ENCODE measurements at places on chromosomes 11 and 22. TPM values are rescaled to one million over a fixed set of nuclear protein-coding genes. Genes with fewer than 3 reads are reported as not detected.
A peak's percentile ranks its signal among the peaks of the same experiment; 100 is the strongest.

DNA sequence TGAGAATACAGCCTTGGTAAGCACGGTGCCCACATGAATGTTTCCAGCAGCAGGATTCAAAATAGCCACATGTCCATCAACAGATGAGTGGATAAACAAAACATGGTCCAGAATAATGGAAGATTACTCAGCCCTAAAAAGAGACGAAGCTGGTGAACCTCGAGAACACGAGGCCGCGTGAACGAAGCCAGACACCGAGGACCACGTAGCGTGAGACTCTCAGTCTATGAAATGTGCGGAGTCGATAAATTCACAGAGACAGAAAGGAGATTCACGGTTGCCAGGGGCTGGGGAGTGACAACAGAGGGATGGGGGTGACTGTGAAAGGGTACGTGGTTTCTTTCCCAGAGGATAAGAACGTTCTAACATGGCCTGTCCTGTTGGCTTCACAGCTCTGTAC lies 2.9 kb upstream of the ASCL2 start:
- DNase-seq: no peak

DNA sequence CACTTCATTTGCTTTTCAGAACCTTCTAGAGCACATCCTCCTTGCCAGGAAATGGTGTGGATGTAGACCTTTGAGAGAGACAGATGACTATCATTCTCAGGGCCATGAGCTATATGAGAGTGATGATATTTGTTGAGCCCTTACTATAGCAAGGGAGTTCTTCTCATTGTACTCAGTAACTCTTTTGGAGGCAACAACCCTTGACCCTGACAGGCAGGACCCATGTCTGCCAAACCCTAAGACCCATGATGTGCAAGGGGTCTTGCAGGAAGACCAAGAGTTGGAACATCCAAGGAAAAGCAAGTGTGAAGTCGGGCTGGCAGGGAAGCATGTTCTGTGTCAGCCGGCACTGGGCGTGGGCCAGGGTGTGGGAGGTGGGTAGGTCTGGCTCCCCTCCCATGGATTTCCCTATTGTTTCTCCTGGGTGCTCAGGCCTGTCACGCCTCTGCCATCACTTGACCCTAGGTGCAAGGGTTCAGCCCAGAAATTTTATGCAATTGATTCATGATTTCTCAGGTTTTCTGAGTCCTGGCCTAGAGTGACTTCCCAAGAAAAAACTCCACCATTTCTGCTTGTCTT lies 1.2 kb downstream of the FOLR3 start:
- no peak for DNase-seq

GRCh38 chr22:28983788-28984441 lies 77.7 kb downstream of the C22orf31 start:
- DNase-seq: no peak

DNA sequence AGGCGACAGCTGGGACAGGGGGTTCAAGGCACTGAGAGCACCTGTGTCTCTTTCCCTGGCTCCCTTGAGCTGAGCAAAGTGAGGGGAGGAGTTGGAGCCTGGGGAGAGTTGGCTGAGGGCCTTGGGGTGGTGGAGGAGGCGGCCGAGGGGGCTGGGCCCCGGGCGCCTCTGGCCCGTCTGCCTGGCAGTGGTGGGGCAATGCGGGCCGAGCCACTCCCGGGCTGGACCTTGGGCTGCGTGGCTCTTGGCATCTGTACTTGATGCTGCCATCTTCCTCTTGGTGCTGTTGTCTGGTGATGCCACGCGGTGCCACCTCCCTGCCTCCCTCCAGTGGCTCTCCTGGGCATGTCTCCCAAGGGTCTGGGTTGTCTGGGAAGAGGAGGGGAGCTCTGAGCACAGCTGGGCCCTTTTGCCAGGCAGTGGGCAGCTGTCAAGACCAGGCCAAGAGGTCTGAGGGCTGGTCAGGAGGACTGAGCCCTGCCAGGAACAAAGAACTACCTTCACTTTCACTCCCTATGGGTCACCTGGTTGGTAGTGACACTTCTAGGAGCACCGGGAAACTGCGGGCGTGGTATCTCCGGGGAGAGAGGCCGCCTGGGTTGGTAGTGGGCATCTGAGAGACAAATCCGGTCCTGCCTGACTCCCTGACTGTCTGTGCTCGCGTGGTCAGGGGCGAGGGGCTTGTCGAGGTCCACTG lies 1.3 kb downstream of the GRIK4 start:
- DNase-seq: no peak

DNA sequence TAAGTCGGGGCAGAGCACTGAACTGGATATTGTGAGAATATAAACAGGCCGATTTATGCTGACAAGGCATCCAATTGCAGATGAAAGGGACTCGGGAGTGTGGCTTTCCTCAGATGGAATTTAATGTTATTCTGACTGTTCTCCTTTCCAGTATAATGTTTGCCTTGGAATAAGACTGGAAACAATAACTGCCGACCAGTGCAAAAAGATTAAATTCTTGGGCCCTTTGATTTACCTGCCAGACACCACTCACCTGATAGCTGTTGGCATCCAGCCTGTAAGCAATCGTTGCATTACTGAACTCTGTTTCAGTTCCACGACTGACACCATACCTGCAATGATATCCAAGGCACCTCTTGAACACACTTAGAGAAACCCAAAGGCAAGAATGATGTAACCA lies 10.9 kb downstream of the NUP160 start:
- no peak for DNase-seq

The C11orf16 gene
- total RNA-seq: not detected

DNA sequence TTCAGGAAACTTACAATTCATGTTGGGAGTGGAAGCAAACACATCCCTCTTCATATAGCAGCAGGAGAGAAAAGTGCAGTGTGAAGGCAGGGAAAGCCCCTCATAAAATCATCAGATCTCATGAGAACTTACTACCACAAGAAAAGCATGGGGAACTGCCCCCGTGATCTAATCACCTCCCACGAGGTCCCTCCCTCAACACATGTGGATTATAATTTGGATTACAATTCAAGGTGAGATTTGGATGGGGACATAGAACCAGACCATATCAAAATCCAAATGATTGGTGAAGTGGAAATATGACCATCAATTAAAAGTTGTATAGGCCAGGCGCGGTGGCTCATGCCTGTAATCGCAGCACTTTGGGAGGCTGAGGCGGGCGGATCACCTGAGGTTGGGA lies 1268.0 kb downstream of the JRKL start:
- DNase-seq: no peak

The LRRC56 gene
- total RNA-seq: 2.0 TPM

- peak; percentile 76 for DNase-seq
Observed at GRCh38 chr11:64340671-64341335, 799 bp downstream of the CCDC88B start.

- DNase-seq: no peak
Observed at GRCh38 chr11:112455791-112456190, 195.1 kb upstream of the PLET1 start.

DNA sequence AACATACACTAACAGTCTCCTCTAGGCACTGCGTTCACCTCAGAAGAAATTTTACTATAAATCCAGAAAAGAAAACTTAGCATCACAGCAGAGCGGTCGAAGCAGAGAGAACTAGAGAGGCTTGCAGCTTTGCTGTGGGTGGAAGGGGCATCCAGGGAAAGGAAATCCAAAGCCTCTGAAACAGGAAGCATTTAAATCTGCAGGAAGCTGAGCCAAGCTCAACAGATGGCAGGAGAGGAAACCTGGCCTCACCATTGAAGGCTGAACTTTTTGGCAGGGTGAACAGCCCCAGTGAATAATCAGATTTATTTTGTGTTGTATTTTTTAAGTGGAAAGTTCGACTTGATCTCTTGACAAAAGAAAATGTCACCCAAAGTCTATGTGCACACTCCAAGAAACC lies 858.1 kb downstream of the OPCML start:
- DNase-seq: no peak

GRCh38 chr11:128694618-128695481 lies 978 bp downstream of the FLI1 start:
- DNase-seq: peak; percentile 38
